ENCODE measurements at places on chromosomes 16 and 17.

DNA sequence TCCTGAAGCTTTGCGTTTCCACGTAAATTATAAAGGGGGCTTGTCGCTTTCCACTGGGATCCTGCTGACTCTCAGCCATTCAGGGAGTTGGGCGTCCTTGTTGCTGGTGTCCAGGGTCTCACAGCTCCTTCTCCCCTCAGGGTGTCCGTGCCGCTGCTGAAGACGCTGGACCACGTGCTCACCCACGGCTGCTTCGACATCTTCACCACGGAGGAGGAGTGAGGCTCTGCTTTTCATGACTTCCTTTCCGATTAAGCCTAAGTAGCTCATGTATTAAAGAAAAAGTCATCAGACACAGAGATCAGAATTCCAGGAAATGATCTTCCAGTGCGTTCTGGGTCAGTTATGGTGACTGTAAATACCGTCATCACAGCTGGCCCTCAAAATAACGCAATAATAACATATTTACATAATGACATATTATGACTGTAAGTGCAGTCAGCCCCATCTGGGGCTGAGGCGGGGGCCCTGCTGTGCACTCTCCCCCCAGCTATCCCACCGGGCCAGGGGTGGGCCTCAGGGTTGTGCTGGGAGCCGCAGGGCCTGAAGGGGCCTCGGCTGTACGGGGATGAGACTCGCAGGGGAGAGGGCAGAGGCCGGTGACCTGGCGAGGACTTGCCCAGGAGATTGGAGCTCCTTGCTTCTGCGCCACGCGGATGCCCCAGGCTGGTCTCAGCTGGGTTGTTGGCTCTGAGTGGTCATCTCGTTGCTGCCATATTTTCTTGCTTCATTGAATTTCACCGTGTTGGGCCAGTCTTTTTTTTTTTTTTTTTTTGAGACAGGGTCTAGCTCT lies 92.9 kb upstream of the ZNF750 start:
- DNase-seq, result no peak

DNA sequence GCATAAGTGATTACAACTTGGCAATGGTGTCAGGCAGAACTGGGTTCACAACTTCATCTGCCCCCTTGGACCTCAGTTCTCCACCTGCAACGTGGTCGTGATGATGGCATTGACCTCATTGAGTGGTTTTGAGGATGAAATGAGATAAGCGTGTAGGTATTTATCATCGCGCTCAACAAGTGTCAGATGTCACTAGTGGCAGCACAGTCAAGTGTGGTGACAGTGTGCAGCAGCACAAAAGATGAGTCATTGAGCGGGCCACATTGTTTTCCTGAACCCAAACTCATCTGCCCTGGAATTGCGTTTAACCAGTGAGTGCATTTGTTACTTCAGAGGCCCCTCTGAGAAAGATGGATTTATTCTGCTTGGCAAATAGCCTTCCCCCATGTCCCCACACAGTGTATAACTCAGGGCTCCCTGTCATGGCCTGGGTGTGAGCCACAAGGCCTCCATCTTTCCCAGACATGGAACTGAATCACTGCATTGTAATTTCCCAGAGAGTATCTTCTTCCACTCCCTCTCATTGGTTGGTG lies 20.9 kb downstream of the IRX3 start:
- DNase-seq, result no peak

- no peak for DNase-seq
Observed at GRCh38 chr16:72159386-72159785, 12.6 kb downstream of the PMFBP1 start.

DNA sequence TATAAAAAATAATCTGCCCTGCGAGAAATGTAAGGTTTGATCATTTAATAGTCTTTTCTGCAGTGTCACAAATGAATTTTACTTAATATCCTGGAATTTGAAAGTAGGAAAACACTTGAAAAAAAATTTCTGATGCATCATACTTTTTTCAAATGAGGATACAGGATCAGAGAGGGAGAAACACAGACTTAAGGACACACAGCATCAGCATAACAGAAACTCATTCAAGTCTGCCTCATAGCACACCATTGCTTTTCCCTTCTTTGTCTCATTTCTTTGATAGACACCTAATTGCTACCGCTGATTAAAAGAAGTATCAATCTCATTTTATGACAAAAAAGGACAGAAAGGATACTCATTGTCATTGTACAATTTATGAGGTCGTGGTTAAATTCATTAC lies 319.0 kb downstream of the TMEM114 start:
- no peak for DNase-seq

DNA sequence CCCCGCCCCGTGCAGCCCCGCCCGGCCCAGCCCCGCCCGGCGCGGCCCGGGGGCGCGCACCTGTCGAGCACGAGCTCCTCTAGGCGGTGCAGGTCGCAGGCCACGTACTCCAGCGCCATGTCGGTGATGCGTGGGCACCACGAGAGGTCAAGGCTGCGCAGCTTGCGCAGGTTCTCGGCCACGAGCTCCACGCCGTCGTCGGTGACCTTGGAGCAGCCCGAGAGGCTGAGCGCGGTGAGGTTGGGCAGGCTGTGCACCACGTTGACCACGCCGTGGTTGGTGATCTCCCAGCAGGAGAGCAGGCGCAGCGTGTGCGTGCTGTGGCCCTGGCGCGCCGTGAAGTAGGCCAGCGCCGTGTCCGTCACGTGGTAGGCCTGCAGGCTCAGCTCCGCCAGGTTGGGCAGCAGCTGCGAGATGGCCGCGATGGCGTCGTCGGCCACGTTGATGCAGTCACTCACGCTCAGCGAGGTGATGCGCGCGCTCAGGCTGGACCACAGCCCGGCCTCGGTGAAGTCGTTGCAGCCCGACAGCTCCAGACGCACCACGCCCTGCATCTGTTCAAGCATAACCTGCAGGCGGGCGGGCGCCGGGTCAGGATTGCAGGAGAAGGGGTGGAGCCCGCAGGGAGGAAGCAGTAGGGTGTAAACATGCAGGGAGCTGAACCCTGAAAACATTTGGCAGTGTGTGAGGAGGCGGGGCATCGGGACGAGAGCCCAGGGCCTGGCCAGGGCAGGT lies 5.3 kb upstream of the WDR24 start:
- no peak for DNase-seq

- DNase-seq, result no peak
Observed at GRCh38 chr16:73216932-73217331, 169.0 kb upstream of the ZFHX3 start.
